ENCODE measurements at places on chromosomes 11 and 22.

DNA sequence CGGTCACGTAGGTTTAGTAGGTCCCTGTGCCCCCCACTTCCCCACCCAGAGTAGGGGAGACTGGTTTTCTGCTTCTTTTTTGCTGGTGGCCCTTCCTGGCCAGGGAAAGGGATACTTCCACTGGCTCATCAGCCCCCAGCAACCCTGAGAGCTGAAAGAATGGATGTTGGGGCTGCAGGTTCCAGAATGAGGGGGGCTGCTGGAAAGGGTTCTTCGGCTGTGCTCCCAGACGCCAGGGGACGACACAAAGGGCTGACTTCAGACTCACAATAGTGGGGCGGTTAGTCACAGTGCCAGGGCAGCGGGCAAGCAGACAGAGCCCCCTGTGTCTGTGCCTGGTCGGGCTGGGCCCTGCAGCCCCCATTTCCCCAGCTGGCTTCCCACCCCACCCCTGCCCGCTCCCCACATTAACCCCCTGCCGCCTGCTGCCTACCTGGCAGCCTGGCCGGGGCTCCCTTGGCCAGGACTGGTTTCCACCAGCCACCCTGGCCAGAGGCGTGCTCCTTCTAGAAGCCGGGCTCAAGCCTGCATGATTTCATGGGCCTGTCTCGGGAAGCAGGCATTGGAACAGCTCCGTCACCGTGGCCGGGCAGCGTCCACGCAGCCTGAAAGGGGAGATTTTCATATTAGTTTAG lies 79.1 kb upstream of the WNT7B start:
- no peak for DNase-seq

GRCh38 chr11:134452026-134452837 lies 40.2 kb upstream of the B3GAT1 start:
- DNase-seq = no peak

DNA sequence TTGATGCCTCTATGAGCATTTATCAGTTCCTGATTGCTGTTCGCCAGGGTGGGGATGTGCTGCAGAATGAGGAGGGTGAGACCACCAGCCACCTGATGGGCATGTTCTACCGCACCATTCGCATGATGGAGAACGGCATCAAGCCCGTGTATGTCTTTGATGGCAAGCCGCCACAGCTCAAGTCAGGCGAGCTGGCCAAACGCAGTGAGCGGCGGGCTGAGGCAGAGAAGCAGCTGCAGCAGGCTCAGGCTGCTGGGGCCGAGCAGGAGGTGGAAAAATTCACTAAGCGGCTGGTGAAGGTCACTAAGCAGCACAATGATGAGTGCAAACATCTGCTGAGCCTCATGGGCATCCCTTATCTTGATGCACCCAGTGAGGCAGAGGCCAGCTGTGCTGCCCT lies 2.7 kb downstream of the FEN1 start:
- no peak for DNase-seq

- no peak for DNase-seq
These were observed 817.0 kb downstream of the NTM start for GRCh38 chr11:132187386-132187785.

DNA sequence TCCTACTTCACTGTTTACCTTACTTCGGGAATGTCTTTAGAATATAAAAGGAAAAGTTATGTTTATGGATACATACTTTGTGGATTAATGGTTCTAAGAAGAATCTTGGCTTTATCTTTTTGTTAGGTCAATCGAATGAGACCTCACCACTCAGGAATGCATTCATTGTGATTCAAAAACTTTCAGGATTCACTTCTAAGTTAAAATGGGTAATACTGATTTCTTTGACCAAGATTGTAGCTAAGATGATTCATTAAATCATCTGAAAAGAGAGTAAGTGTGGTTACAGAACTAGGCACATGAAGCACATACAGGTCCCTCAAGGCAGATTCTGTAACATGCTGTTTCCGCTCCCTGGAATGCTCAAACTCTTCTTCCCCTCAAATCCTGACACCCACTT lies 716.4 kb downstream of the KCNA4 start:
- no peak for DNase-seq

GRCh38 chr11:7528514-7529049 lies 14.8 kb downstream of the PPFIBP2 start:
- no peak for DNase-seq

- no peak for DNase-seq
These were observed 64.8 kb downstream of the CADM1 start for GRCh38 chr11:115439385-115439784.

GRCh38 chr11:131889760-131890581 lies 519.6 kb downstream of the NTM start:
- DNase-seq = no peak

All from amniotic stem cell (primary cell).